ENCODE measurements at places on chromosomes 5 and 9.

DNA sequence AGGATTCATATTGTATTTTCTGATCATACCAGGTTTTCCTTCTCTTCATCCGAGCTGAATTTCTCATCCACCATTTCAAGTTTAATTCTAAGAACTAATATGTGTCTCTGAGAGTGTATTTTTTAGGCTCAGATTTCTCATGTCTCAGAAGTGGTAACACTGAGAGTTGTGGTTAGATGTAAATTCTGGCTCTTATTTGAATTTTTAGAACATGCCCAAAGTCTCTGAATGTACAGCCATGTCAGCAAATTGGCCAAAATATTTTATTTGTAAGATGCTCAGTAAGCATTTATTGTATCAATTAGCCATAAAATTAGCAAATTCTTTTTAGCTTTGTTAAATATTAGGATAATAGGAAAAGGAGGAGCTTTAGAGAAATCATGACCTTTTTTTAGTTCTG lies 16.6 kb downstream of the SV2C start:
- DNase-seq, result no peak

DNA sequence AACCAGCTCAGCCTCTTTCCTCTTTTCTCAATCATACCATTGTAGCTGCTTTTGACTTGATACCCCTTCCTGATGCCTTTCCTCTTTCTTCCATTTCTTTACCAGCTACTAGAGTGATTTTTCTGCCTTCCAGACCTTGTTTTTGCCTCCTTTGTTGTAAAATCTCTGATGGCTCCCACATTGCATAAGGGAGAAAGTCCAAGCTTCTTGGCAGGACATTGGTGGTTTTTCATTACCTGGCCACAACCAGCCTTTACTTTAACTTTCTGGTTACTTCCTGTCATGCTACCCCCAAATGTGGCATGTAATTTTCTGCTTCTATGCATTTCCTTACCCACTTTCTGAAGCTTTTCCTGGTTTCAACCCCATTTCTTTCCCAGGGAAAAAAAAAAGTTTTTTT lies 452.5 kb downstream of the TMEM38B start:
- DNase-seq, result no peak

DNA sequence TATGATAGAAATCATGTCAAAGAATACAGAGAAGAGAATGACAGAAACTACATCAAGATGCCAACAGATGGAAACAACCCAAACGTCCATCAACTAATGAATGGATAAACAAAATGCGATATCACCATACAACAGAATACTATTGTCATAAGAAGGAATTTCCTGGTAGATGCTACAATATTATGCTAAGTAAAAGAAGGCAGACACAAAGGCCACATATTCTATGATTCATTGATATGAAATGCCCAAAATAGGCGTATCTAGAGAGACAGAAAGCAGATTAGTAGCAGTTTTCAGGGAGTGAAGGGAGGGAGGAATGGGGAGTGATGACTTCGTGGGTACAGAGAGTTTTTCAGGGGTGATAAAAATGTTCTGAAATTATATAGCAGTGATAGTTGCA lies 58.3 kb upstream of the AKNA start:
- no peak for DNase-seq

- no peak for DNase-seq
These were observed 112.5 kb upstream of the SLIT3 start for GRCh38 chr5:169413416-169413815.

DNA sequence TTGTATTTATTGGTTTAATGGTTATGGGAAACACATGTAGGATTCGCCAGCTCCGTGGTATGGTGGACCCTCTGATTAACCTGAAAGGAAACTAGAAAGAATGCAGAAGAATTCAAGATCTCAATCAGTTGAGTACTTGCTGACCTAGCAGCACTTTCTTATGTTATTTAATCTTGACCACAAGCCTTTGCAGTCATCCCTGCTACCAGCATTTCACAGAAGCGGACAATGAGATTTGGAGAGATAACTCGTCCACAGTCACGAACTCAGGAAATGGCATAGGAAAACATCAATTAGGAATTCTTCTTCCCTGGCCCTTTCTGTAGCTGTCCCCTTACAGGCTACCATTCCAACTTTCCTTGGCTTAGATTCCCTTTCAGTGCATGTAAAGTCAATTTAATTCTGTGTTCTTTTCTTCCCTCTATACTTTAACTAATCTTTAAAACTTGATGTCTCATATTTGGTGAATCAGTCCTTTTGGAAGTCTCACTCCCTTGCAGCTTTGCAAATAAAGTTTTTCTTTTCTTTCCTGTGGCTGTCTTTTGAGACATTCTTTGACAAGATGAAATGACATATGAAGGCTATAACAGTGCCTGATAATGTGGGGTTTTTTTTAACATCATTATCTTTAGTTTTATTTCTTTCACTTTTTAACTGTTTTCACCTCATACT lies 1.3 kb upstream of the SLC44A1 start:
- no peak for DNase-seq

GRCh38 chr5:157732130-157732514 lies 902 bp downstream of the THG1L start:
- no peak for DNase-seq

DNA sequence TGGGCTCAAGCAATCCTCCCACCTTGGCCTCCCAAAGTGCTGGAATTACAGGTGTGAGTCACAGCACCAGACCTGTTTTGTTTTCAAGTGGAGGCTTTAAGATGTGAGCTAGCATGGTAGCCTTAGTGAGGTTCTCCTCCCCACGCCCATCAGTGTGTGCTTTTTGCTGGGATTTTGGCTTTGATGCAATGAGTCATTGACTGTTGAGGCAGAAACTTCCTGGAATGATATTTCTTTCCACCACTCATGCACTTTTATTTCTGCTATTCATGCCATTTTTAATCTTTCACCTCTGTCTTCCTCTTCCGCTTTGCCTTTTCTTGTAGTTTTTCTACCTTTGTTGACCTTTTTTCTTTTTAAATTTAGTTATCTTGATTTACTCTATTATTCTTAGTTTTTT lies 4.2 kb upstream of the NFIL3 start:
- no peak for DNase-seq

- no peak for DNase-seq
These were observed 22.3 kb downstream of the NCS1 start for GRCh38 chr9:130194378-130194932.

- no peak for DNase-seq
These were observed 1244.1 kb upstream of the ACO1 start for GRCh38 chr9:31140316-31140715.

- DNase-seq, result no peak
These were observed 45.2 kb downstream of the DIAPH1 start for GRCh38 chr5:141573489-141574121.

DNA sequence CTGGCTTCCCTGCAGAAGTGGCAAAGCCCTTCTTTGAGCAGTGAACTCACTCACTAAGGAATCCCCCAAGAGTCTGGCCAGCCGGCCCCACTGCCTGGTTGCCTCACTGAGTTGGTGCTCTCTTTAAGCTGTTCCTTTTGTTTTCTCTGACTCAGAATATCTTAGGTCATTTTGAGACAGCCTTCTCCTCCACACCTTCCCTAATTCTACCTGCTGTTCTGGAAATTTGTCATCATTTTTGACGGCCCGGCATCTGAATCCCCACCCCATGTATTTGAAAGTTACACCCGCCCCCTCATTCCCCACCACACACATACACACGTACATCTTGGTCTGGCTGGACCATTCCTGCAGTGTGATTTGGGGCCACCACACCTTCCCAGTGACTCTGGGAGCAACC lies 41.8 kb downstream of the FGF1 start:
- DNase-seq, result no peak

GRCh38 chr9:631596-631995 lies 209.9 kb upstream of the DMRT1 start:
- no peak for DNase-seq

GRCh38 chr5:59786334-59786805 lies 107.2 kb downstream of the PDE4D start:
- no peak for DNase-seq

- DNase-seq, result no peak
These were observed 129.7 kb upstream of the PDE4D start for GRCh38 chr5:60023255-60023654.

All from effector memory CD8-positive, alpha-beta T cell (primary cell).